ENCODE measurements at places on chromosomes 11 and 22.

GRCh38 chr11:86167499-86168164 lies 76.9 kb upstream of the EED start:
- no peaks in the 10 kb centered on the region for H3K4me1 ChIP-seq
- DNase-seq = no peak
- H3K27me3 ChIP-seq = no peaks in the 10 kb centered on the region
- no peaks in the 10 kb centered on the region for H3K36me3 ChIP-seq
- H3K4me3 ChIP-seq = no peak overlapping the region

- H3K4me1 ChIP-seq = peaks cover 25% of the 10 kb centered on the region
- no peak for DNase-seq
- no peaks in the 10 kb centered on the region for H3K36me3 ChIP-seq
- peak overlapping the region; percentile 73 for H3K4me3 ChIP-seq
Measured at GRCh38 chr22:17637490-17638181, 921 bp upstream of the BCL2L13 start.

DNA sequence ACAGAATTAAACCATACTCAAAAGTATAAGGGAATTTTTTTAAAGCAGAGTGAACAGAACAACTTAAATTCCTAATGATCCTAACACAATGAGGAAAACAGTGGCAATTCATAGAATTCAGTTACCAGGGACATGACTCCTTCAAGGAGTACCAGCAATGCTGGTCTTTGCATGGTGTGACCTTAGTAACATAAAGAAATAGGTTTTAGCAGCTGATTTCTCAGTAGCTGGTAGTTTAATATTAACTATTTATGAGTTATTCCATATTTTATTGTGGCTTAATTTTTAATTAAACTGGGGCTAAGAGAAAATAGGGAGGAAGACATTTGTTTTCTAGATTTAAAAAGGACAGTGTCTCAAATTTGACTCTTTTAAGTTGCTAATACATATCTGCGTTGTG lies 30.9 kb downstream of the CHKA start:
- DNase-seq = no peak
- H3K4me3 ChIP-seq = no peak overlapping the region
- H3K27me3 ChIP-seq = no peaks in the 10 kb centered on the region
- no peaks in the 10 kb centered on the region for H3K36me3 ChIP-seq
- peak overlapping the region; percentile 31 for H3K27ac ChIP-seq

GRCh38 chr11:87203907-87204602 lies 166.3 kb downstream of the TMEM135 start:
- no peaks in the 10 kb centered on the region for H3K4me1 ChIP-seq
- no peaks in the 10 kb centered on the region for H3K36me3 ChIP-seq
- no peak for DNase-seq
- no peaks in the 10 kb centered on the region for H3K27me3 ChIP-seq
- no peak overlapping the region for H3K27ac ChIP-seq

DNA sequence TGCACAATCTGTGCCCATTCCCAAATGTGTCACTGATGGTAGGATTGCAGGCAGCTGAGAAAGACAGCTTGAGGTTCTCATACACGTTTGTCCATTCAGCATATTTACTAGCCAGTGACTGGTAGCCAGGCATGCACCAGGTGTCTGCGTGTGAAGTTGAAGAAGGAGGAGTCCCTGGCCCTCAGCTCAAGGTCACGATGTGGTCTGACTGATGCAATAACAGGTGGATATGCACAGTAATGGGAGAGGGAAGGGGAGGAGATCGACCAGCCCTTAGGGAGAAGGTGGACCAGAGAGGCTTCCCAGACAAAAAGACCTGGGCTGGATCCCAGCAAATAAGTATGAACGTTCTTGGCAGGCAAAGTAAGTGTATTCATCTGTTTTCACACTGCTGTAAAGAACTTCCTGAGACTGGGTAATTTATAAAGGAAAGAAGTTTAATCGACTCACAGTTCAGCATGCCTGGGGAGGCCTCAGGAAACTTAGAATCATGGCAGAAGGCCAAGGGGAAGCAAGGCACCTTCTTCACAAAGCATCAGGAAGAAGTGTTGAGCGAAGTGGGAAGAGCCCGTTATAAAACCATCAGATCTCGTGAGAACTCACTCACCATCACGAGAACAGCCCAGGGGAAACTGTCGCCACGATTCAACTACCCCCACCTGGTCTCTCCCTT lies 96.0 kb downstream of the MN1 start:
- no peaks in the 10 kb centered on the region for H3K4me1 ChIP-seq
- no peak overlapping the region for H3K27ac ChIP-seq
- H3K36me3 ChIP-seq = no peaks in the 10 kb centered on the region
- H3K27me3 ChIP-seq = no peaks in the 10 kb centered on the region
- H3K4me3 ChIP-seq = no peak overlapping the region

Data from transverse colon (tissue), 4 donors.